Cardiac septum (tissue), 1 donor: ENCODE measurements at places on chromosomes 16 and 17. TPM values are rescaled to one million over a fixed set of nuclear protein-coding genes. Genes with fewer than 3 reads are reported as not detected.

Gene SAT2
- 60.3 TPM for total RNA-seq

Gene SOST
- 0.24 TPM for total RNA-seq

Gene TVP23A
- 0.13 TPM for total RNA-seq

Gene FOXN1
- total RNA-seq, result not detected

Gene PPP4C
- 44.1 TPM for total RNA-seq

Gene TBC1D3E
- total RNA-seq, result not detected

DNA sequence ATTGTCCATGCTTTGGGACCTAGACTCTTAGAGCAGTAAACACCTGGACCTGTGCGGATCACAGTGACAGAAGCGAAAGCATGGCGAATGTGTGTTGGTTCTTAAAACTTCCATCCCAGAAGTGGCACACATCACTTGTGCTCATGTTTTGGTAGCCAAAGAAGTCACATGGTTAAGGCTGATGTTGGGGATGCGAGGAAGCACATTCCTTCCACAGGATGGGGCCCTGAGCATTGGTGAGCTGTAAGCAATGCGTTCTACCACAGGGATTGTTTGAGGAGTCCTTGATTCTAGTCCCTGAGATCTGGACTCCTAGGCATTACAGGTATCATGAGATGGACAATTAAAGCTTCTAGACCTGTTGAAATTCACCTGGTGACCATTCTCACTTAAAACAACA is 375.9 kb downstream of the UTP18 start:
- no peak for DNase-seq

DNA sequence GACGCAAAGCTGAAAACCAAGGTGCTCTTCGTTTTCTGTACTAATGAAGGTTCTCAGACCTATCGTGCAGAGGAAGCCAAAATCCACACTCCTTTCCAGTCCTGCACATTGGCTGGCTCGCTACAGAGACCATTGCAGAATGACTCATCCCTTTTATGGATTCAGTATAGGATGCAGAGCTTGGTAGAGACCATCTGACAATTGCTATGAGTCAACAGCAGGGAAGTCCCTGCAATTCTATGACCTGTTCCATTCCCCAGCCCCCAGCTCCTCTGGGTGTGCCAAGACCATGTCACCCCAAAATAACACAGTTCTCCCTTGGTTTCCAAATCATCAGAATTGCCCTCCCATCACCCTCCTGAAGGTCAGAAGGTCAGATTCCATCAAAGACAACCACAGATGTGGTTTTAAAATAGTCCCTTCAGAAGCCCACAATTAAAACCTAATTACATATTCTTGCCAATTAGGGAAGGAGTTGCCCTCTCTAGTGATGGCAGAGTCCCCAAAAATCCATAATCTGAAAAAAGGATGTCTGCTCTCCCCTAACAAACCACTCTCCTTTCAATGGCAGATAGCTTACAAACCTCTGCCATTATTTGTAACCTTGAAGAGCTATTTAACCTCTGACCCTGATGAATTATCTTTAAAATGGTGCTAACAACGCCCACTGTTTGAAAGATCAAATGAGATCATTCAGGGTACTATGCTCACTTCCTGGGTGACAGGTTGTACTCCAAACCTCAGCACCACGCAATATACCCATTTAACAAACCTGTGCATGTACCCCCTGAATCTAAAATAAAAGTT is 108.2 kb upstream of the RBBP6 start:
- DNase-seq, result no peak
